Posterior vena cava (tissue), 2 donors: ENCODE measurements at places on chromosomes 7 and 10.

DNA sequence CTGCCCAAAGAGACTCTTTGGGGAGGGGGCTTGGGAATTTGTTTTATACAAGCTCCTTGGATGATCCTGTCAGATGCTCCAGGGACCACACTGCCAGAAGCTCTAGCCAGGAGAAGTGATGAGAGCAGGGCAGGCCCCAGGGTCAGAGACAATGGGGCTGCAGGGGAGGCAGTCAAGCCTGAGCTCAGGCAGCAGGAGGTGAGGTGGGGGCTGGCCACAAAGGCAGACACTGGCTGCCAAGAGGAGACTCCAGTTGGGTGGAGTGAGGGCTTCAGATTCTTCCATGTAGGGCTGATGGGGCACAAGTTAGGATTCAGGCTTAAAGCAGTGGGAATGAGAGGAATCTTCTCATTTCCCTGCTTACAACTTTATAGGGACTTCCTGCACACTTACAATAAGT lies 35.6 kb upstream of the LOXL4 start:
- DNase-seq, result no peak

- no peak for DNase-seq
Observed at GRCh38 chr7:33685981-33686683, 219.2 kb upstream of the BMPER start.

GRCh38 chr10:31822150-31822549 lies 106.5 kb downstream of the ARHGAP12 start:
- DNase-seq, result no peak

- no peak for DNase-seq
Observed at GRCh38 chr10:120145107-120145506, 252.6 kb downstream of the SEC23IP start.

DNA sequence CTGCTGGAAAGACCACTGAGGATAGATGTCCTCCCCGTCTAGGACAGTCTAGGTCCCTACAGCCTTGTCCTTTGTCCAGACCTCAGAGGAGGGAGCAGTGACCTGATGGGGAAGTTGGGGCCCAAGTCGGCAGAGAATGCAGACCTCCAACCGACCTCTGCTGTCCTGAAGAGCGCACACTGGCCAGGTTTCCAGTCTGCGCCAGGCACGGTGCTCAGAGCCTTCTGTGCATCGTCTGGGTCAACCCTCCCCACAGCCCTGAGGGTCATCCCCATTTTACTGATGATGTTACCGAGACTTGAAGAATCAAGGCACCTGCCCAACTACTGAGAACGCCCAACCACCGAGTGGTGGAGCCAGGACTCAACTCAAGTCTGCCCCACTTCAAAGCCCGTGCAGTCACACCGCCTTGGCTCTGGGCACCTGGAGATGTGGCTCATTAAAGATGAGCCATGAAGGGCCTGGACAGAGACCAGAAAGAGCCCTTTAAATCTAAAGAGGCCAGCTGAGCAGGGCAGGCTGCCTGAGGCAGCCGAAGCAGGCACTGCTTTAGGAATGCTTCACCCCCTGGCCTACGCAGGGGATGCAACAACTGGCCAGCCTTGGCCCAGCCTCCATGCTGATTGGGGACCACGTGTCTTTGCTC lies 4.4 kb downstream of the ITPRIP start:
- no peak for DNase-seq

DNA sequence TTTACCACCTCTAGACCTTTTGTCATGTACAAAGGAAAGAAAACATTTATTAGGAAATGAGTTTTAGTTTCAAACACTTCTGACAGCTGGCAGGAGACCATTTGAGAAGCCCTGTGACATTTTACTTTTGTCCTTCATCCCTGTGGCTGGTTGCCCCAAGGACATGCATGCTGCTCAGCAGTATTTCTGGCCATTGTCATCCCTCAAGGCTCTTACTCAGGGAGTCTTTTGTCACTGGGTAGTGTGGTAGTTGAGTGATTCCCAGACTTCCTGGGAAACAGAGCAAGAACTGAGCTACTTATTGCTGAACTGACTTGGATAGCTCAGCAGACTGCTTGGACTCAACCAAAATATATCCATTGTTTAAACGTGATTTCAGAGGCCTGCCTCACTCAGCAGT lies 142.8 kb downstream of the LRRC4 start:
- DNase-seq, result no peak

DNA sequence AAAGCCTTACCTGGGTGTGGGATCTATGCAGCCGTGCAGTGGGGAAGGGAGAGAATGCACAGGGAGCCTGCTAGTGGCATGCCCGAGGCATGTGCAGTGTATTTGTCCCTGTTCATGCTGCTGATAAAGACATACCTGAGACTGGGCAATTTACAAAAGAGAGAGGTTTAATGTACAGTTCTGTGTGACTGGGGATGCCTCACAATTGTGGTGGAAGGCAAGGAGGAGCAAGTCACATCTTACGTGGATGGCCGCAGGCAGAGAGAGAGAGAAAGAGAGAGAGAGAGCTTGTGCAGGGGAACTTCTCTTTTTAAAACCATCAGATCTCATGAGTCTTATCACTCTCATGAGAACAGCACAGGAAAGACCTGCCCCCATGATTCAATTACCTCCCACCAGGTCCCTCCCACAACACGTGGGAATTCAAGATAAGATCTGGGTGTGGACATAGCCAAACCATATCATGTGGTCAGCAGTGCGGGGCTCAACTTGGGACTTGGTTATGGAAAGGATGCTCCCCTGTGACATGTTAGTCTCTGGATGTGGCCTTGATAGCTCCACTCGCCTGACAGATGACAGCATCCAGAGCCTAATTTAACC lies 128.9 kb downstream of the DOCK1 start:
- no peak for DNase-seq

DNA sequence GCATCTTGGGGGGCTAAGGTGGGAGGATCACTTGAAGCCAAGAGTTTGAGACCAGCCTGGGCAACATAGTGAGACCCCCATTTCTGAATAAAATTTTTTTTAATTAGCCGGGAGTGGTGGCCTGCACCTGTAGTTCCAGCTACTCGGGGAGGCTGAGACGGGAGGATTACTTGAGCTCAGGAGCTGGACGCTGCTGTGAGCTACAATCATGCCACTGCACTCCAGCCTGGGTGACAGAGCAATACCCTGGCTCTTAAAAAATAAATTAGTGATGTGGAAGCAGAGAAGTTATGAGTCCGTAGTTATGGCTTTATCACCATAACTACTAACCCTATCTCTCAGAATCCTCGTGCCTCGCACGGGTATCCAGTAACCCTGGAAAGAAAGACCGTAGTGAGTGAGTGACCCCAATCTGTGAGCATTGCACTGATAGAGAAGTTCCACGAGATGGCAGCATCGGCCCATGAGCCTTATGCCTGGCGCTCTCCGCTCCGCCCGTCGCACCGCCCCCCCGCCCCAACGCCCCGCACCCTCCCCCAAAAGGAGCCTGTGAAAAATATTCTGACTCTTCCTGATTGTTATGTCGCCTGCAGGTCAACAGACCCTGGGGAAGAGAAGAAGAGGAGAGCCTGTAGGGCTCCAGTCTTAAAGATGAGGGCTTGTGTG lies 4.9 kb upstream of the SLC29A3 start:
- DNase-seq, result peak; percentile 88

- no peak for DNase-seq
Observed at GRCh38 chr10:120186506-120186905, 270.5 kb upstream of the PLPP4 start.
